Glomerular endothelial cell (primary cell): ENCODE measurements at places on chromosomes 4 and X. TPM values are rescaled to one million over a fixed set of nuclear protein-coding genes. Genes with fewer than 3 reads are reported as not detected.

HTR2C gene
- not detected in 2 replicates for total RNA-seq

DNA sequence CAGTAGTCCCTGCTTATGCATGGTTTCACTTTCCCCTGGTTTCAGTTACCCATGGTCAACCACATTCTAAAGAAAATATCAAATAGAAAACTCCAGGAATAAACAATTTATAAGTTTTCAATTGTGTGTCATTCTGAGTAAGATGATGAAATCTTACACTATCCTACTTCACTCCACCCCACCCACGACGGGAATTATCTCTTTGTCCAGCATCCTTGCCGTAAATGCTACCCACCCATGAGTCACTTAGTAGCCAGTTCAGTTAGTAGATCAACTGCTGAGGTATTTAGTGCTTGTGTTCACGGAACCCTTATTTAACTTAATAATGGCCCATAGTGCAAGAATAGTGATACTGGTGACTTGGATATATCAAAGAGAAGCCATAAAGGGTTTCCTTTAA, 91.4 kb downstream of the KLHL13 start:
- no peak for DNase-seq

DNA sequence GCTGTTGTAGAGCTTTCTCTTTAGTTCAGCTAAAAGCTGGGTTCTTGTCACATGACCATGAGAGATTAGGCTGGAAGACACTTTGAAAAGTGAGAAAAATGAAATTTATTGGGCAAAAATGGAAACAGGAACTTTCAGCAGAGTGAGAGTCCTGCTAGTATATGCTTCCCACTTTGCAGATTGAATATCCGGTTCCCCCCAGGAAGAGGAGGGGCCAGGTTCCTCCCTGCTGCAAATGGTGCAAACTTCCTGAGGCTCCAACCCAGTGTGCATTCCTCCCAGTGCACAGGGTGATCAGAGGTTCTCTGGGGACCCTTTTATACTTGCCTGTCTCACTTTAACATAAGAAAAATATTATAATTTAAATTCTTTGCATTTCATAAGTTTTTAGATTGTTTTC, 119.9 kb upstream of the SPIN4 start:
- DNase-seq, result no peak

SLC7A11 gene
- total RNA-seq, result 28.0 and 36.9 TPM in 2 replicates

- DNase-seq, result no peak
These were observed 2.8 kb upstream of the TLR8 start for GRCh38 chrX:12903646-12904045.

DNA sequence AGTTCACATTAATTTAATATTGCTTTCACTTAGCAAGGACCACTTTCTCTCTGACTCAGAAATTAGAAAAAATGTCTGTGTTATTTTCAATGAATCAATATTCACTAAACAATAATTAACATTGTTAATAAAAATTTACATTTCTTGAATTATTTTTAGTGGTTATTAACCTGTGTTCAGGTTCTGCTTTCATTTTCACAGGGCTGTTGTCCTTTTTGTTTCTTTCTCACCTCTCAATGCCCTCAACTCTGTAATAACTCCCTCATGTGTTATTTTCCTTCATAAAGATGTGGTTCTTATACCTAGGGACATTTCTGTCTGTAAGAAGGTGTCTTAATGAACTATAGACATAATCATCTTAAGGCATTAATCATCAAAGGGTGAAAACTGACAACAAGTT, 43.1 kb upstream of the PRR27 start:
- no peak for DNase-seq

RUFY3 gene
- total RNA-seq, result 23.8 and 30.0 TPM in 2 replicates

LUZP4 gene
- not detected in 2 replicates for total RNA-seq

DNA sequence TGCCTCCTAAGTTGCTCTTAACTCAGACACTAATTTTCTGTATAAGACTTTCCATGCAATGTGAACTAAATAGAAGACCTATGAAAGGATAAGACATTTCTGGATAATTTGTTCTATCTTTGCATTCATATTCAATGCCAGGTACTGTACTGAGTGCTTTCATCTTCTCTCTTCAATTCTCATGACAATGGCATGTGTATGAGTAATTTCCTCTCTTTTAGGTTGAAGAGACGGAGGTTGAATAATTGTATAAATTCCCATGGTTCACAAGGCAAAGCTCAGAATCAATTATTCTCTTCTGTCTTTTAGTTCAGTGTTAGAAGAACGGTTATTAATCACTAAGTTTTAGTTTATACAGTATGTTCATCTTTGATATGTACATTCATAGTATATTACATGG, 29.3 kb upstream of the CFAP299 start:
- no peak for DNase-seq

RBM46 gene
- not detected in 2 replicates for total RNA-seq

GRCh38 chr4:169179609-169180521, 90.9 kb downstream of the SH3RF1 start:
- no peak for DNase-seq

DNA sequence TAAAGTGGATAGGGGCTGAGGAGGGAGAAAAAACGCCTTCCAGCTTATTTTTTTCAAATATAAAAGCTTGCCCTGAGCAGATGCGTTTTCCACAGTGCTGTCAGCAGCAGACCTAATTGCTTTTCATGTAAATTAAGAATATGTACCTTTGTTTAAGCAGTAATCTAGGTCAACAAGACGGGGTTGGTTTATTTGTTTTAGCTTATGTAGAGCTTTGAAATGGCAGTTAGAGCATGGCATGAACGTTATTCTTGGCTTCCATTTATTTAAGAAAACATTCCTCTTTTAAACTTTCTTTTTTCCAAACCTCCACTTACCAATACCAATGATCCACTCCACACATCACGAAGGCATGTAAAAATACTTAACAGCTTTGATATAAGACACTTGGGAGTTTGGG, 220.3 kb upstream of the TENM3 start:
- DNase-seq, result no peak

- DNase-seq, result no peak
These were observed 16.3 kb downstream of the PPP2R3B start for GRCh38 chrX:370244-370962.

GRCh38 chr4:138279286-138279685, 37.1 kb upstream of the SLC7A11 start:
- DNase-seq, result no peak

- DNase-seq, result no peak
These were observed 729 bp upstream of the CPLX1 start for GRCh38 chr4:826508-827208.

GRCh38 chr4:13193662-13194061, 290.5 kb downstream of the RAB28 start:
- DNase-seq, result no peak

DNA sequence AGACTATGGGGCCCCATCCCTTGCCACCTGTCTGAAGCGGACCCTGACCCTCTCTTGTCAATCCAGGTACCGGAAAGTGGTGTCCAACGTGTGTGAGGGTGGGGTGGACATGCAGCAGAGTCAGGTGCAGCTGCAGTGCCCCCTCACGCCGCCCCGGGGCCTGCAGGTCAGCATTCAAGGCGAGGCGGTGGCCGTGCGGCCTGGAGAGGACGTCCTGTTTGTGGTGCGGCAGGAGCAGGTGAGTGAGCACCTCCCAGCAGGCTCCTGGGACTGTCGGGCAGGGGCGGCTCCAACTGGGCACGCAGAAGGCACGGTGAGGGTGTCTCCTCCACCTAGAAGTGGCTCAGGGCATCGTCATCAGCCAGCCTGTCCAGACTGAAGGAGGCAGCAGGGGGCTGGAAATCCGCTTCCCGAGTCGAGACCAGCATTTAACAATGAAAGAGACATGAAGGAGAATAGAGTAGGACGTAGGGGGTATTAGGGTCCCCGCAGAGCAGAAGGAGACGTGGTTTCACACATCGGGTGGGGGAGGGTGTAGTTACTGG, 221.6 kb downstream of the AFAP1 start:
- no peak for DNase-seq

PTCHD1 gene
- total RNA-seq, result 0.12 and 0.19 TPM in 2 replicates

CHRNA9 gene
- not detected in 2 replicates for total RNA-seq

GRCh38 chr4:157043131-157043530, 32.8 kb upstream of the GLRB start:
- no peak for DNase-seq

DNA sequence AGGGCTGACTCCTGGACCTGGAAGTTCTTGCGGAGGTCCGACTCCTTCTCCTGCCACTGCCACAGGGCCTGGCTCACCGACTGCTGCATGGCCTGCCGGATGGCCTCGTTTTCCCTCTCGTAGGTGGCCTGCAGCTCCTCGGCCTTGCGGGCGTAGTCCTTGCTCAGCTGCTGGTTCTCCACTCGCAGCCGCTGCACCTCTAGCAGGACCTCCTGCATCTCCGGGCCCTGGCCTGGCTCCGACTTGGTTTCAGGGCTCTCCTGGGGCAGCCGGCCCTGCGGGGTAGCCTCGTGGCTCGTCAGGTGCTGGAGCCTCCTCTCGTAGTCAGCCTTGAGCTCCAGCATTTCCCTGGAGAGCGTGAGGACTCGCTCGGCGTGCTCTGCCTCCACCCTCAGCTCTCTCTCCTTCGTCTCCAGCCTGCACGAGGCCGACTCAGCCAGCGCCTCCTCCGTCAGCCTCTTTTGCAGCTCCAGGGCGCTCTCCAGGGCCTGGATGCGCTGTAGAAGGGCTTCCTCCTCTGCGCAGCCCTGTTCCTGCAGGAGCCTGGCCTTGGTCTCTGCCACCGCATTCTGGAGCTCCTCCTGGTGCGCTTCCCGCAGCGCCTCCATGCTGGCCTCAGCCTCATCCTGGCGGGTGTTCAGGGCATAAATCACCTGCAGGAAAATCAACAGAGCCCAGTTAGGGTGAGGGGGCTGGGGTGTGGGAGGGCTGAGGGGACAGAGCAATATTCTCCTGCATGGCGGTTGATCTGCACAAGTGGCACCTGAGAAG, 72.2 kb downstream of the FAM184B start:
- no peak for DNase-seq

DNA sequence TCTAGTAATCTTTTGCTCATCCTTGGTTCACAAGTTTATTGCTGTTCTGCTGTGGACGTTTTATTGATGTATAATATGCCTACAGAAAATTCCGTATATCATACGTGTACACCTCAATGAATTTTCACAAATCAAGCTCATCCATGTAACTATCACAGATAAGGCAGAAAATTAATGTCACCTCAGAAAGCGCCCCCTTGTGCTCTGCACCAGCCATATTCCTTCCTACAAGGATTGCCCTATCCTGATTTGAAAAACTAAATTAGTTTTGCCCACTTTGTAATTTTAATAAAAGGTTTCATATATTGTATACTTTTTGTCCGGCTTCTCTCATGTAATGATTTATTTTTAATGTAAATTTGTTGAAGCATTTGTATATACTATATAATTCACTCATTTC, 390.8 kb downstream of the ADGRL3 start:
- DNase-seq, result no peak

GRCh38 chr4:107896646-107897045, 34.7 kb upstream of the CYP2U1 start:
- no peak for DNase-seq

GRCh38 chrX:30822068-30822681, 66.9 kb downstream of the TAB3 start:
- DNase-seq, result no peak

GRCh38 chrX:103362474-103362873, 6.2 kb downstream of the TCEAL9 start:
- DNase-seq, result no peak

GRCh38 chr4:64341711-64342110, 67.5 kb downstream of the TECRL start:
- no peak for DNase-seq

SYN1 gene
- total RNA-seq, result 0.15 and 0.88 TPM in 2 replicates

DNA sequence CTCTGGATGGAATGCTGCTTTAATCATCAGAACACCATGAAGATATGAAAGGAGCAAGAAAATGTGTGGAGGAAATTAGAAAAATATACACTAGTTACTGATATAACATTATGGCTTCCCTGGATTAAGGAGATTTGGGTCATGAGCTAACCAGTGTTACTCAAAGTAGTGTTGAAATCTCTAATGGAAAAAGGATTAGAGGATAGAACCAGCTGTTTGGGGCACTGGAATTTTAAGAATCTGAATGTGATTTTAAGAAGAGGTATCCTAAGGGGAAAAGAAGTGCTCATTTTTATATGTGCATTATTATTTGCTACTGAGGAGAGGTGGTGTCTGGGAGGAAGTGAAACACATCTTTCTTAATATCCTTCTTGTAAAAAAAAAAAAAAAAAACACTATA, 164.1 kb upstream of the PPARGC1A start:
- DNase-seq, result no peak

DNA sequence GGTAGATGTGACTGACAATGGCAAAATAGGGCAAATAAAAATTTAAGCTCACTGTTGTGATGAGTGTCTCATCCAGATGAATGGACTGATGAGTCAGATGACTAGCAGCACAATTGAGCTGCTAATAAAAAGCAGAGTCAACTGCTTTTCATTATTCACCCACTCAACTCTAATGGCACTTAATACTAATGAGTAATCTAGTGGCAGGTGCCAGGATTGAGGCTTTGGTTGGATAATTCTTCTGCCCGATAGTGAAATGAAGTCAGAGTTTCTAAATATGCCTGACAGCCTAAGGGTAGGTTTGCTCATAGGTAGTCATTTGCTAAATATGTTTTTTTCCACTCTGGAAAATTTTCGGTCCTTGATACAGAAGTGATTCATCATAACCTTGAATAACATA, 10.4 kb downstream of the OGT start:
- no peak for DNase-seq

DNA sequence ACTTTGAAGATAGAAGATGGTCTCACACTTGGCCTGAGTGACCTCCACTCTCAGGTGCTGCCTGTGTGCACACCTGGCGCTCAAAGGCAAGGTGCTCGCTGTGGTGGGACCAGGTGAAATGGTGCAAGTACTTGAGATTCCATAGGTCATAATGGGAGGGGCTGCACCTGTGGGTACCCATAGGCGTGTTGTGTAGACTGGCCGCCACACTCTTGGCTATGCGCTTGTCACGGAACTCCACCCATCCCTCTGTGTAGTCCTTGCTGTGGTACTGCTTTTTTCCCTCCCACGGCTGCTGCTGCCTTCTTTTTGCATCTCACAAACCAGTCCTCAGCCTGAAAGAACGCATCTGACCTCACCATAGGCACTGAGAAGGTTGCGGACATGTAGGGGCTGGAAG, 27.0 kb downstream of the METAP1 start:
- no peak for DNase-seq

- no peak for DNase-seq
These were observed 11.5 kb downstream of the MOSPD2 start for GRCh38 chrX:14884714-14885113.

ANXA10 gene
- total RNA-seq, result 0.68 and 0.82 TPM in 2 replicates
